ENCODE measurements at places on chromosomes 7 and 10.
A peak's percentile ranks its signal among the peaks of the same experiment; 100 is the strongest.

- no peak for DNase-seq
These were observed 92.4 kb upstream of the SGCE start for GRCh38 chr7:94748376-94748775.

DNA sequence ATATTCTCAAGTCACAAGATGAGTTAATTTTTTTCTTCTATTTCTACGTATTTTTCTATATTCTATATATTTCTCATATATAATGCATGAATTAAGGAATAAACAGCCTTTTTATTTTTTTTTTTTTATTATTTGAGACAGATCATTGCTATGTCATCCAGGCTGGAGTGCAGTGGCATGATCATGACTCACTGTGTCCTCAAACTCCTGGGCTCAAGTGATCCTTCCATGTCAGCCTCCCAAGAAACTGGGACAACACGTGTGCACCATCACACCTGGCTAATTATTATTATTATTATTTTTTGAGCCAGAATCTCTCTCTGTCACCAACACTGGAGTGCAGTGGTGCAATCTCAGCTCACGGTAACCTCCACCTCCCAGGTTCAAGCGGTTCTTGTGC is 1.5 kb downstream of the CLDN12 start:
- DNase-seq, result no peak

GRCh38 chr10:15735763-15736162 is 16.0 kb upstream of the ITGA8 start:
- no peak for DNase-seq

DNA sequence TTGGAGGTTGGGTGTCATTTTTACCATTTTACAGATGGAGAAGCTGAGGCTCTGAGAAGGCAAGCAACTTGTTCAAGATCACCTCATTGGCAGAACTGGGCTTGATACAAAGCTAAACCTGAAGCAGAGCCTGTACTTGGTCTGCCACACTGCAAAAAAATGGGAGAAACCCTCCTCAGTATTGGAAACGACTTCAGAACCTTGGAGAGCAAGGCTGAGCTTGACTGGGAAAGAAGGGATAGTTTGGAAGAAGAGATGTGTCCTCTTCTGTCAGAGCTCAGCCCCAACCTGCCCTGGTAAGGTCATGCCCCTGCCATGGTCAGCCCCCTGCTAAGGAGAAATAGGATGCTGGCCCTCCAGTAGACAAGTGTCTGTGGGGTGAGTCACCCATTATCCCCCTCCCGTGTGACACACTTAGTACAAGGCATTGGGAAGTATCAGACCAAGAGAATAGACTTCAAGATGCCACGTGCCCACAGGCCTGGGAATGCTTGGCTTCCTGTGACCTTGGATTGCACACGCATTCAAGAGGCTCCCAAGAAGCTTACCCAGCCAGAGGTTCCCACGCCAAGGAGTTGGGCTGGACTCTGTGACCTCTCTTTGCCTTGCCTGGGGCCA is 56.2 kb upstream of the SMNDC1 start:
- DNase-seq, result no peak

GRCh38 chr10:102016416-102016815 is 39.6 kb downstream of the ARMH3 start:
- DNase-seq, result no peak

DNA sequence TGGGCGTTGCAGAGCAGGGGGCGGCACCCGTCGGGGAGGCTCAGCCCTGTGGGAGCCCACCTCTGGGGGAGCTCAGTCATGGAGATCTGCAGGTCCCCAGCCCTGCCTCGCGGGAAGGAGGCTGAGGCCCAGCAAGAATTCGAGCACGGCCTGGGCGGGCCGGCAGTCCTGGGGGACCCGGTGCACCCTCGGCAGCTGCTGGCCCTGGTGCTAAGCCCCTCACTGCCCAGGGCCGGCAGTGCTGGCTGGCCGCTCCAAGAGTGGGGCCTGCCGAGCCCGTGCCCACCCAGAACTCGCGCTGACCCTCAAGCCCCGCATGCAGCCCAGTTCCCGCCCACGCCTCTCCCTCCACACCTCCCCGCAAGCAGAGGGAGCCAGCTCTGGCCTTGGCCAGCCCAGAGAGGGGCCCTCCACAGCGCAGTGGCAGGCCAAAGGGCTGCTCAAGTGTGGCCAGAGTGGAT is 76.2 kb downstream of the TMEM26 start:
- no peak for DNase-seq

DNA sequence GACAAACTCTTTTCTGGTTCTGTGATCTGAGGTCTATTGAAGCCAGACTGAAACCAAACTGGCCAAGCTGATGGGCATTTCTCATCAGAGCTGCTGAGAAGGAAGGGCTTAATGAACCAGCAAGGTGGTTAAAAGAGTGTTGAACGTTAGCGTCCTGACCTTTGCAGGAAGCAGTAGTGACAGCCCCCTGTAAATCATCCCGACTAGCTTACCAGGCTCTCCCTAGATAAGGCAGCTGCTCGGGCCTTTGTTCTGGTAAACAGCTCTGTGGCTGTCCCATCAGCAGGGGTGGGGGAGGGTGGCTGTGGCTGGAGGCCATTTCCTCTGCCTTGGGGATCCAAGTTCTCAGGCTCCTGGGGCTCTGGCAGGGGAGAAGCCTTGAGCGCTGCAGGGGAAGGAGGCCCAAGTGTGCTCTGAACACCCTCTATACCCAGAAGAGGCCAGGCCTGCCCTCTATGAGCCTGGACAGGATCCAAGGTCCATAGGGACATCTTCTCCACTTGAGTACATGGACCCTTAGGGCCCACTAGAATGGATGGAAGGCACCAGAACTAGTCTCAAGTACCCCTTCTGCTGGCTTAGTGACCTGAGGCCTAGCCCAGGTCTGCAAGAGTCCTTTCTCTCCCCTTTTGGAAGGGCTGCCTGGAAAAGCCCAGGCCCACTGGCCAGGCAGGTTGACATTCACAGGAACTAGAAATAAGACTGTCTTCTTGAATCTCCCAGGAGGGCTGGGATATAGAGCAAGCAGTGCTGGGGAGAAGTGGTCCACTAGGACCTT is 134.6 kb downstream of the ARHGAP22 start:
- DNase-seq, result peak; percentile 44

GRCh38 chr10:26829810-26830515 is 30.8 kb downstream of the ABI1 start:
- DNase-seq, result no peak

- no peak for DNase-seq
These were observed 48.1 kb downstream of the DIP2C start for GRCh38 chr10:641149-642010.

DNA sequence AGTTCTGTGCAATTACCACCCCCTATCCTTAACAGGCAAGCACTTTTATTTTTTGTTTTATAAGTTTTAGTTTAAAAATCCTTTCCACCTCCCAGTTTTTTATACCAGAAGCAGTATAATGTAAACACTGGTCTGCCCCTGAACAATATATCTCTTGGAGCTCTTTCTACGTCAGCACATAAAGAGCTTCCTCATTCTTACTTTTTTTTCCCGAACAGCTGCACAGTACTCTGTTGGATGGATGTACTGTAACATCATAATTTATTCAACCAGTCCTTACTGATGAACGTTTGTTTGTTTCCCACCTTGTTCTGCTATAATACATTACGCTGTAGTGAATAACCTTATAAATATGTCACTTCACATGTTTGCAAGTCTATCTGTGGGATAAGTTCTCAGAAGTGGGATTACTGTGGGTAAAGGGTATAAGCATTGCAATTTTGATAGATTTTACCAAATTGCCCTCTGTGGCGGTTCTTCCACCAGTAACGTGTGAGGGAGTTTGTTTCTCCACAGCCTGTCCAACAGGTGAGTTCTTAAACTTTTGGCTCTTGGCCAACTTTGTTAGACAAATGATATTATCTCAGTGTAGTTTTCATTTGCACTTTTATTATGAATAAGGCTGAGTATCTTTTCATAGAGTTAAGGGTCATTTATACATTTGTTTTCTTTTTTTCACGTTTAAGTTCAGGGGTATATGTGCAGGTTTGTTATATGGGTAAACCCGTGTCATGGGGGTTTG is 32.8 kb downstream of the ADRA2A start:
- no peak for DNase-seq

GRCh38 chr10:22635650-22636049 is 78.7 kb downstream of the PIP4K2A start:
- DNase-seq, result no peak

- DNase-seq, result no peak
These were observed 251.7 kb downstream of the KLF6 start for GRCh38 chr10:3533296-3533695.

DNA sequence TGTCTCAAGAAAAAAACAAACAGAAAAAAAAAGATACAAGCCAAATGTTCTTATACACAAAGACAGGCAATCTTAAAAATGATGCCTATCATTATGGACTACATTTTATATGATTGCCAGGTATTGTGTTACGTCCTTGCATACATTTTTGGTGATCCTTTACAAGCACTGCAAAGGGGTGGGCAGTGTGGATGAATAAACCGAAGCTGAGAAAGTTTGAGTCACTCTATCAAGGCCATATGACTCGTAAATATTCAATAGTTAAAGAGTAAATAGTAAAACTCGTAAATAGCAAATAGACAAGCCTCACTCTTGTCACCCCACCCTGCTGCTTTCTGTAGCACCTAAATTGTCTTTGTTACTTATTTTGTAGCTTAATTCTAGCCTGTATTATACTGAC is 326.2 kb downstream of the FRMD4A start:
- DNase-seq, result no peak

- DNase-seq, result no peak
These were observed 115.4 kb downstream of the ZMIZ1 start for GRCh38 chr10:79184145-79184625.

GRCh38 chr10:132187430-132188138 is 836 bp downstream of the DPYSL4 start:
- no peak for DNase-seq

GRCh38 chr10:97796651-97797050 is 24.9 kb upstream of the SFRP5 start:
- DNase-seq, result no peak

DNA sequence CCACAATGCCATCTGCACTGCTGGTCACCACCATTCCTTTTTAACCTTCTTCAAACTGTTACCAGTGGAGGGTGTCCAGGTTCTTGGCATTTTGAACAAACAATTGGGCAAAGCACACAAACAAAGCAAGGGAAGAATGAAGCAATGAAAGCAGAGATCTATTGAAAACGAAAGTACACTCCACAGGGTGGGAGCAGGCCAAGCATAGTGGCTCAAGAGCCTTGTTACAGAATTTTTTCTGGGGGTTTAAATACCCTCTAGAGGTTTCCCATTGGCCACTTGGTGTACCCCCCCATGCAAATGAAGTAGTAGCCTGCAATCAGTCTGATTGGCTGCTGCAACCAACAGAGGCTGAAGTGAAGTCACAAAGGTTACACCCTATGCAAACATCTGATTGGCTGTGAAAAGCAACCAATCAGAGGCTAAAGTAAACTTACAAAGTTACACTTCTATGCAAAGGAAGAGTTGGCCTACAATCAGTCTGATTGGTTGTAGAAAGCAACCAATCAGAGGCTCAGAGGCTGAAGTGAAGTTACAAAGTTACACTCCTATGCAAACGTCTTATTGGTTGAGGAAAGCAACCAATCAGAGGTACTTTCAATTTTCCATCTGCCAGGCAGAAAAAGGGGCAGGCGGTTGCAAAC is 103.2 kb upstream of the WAC start:
- no peak for DNase-seq

DNA sequence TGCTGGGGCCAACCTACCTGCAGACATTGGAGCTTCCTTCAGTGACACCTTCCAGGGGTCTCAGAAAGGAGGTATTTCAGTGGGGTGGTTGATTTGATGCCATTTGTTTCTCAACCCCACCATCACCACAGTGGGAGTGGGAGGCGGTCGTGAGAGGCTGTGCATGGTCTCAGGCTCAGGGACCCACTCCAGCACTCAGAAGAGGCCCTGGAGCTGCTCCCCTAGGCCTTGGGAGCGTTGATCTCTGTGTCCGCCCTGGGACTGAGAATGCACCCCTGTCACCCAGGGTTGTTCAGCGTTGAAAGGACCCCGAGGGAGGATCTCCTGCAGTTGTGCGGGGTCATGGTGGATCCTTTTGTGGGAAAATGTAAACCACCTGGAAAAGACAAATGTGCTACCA is 410.6 kb downstream of the GLRX3 start:
- DNase-seq, result no peak

- no peak for DNase-seq
These were observed 3.6 kb downstream of the TEX47 start for GRCh38 chr7:88791891-88792290.

- no peak for DNase-seq
These were observed 46.2 kb upstream of the OSBPL3 start for GRCh38 chr7:25026156-25026555.

GRCh38 chr10:31023558-31023957 is 8.1 kb downstream of the ZNF438 start:
- no peak for DNase-seq

- no peak for DNase-seq
These were observed 6.3 kb upstream of the SNX13 start for GRCh38 chr7:17946591-17946990.

DNA sequence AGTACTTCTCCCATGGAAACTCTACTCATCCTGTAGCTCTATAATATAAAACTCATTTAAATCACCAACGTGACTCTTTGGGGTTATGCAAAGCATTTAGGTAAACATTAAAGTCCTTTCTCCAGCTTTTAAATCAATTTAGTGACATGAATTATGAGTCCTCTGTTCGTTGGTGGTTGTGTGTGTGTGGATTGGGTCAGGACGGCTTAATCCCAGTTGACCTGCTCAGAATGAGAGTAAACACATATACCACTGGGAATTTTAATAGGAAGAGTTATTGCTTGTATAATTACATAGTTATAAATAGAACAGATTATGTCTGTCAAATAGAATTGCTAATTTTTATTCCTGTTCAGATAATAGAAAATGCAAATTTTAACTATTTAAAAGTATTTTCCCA is 30.7 kb upstream of the ADCY1 start:
- no peak for DNase-seq

- DNase-seq, result peak; percentile 51
These were observed 38.1 kb downstream of the CFAP46 start for GRCh38 chr10:132904181-132904813.

DNA sequence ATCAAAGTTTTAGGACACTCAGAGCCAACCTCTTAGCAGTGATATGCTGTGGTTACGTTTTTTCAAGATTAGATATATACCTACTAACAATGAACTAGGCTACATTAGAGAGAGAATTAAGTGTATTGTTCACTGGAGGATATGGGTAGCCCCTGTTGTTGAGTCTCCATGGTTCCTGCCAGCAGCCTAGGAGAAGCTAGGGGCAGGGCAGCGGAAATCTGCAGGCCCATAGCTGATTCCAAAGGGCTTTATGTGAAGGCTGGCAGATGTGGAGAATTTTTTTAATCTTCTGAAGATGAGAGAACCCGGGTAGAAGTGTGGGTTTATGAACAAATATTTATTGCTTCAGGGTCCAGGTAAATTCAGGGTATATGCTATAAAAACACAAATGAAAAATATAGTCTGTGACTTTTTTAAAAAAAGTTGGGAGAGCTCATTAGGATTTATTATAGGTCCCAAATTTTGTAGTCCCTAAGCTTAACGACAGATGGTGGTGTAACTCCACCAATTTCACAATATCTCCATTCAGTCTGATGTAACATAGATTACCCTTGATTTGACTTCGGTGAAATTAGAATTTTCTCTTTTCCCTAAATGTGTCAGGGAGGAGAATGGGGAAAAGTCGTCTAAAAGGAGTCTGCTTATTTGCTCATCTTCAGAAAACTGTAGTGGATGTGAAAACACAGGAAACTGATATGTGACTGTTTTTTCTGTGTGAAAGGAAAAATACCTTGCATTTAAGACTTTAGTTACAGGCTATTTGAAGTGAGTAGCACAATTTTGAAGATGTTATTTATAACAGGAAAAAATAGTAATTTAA is 163.0 kb upstream of the PPP1R3A start:
- no peak for DNase-seq

GRCh38 chr10:11639849-11640764 is 28.7 kb upstream of the USP6NL start:
- DNase-seq, result no peak

GRCh38 chr10:132096863-132097478 is 31.2 kb downstream of the JAKMIP3 start:
- peak; percentile 32 for DNase-seq
